DMS79 (cell line): ENCODE measurements at places on chromosomes 1 and 21.

- DNase-seq, result no peak
Measured at GRCh38 chr1:92516574-92516973, 29.8 kb upstream of the GFI1 start.

DNA sequence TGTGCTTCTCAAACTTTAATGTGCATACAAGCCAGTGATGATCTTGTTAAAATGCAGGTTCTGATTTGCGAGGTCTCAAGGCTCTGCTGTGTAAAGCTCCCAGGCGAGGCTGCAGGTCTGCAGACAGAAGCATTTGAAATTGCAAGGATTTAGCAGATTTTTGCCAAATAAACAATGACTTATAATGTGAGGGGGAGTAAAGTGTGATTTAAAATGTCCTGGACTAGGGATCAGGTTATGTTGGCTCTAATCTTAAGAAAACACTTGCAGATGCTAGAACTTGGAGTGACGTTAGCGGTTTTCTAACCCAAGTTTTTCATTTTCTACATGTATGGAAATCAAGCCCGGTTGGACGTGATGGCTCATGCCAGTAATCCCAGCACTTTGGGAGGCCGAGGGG is 16.2 kb upstream of the ACTN2 start:
- DNase-seq, result no peak

- no peak for DNase-seq
Measured at GRCh38 chr1:76186554-76187170, 112.1 kb downstream of the ST6GALNAC3 start.

- DNase-seq, result no peak
Measured at GRCh38 chr21:35189077-35189863, 140.2 kb upstream of the RUNX1 start.

DNA sequence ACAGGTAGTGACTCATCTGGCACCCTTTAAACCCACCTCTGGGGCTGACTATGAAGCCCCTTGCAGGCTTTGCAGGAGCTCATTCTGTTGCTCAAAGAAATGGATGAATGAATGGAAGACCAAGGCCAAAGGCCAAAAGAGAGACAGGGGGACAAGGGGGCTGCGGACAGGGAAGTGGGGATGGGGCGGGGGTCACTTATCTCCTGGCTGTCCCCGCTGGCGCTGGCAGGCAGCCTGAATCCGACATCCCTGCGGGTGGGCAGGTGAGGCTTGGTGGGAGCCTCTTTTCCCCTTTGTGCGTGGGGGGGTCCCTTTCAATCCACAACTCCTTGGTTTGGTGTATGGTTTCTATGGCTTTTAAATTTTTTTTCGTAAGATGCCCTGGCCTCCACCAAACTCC is 239.6 kb upstream of the C1orf174 start:
- no peak for DNase-seq
